ENCODE measurements at places on chromosomes 6 and 20.

GRCh38 chr6:157198425-157199279 lies 124.7 kb downstream of the TMEM242 start:
- no peak for DNase-seq

GRCh38 chr20:40880729-40881109 lies 147.9 kb upstream of the TOP1 start:
- no peak for DNase-seq

DNA sequence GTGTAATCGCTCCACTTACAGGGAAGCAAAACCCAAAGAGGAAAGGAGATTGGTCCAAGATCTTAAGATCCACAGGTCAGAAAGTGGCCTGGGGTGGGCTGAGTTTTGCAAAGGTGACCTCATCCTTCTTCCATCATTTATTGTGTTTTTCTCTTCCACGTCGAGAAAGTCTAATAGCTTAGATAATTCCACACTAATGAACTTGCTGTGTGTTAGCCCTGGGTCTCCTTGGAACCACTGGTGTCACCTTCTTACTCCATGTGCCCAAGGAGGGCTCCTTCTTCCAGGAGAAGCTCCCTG lies 1.7 kb downstream of the SLC13A3 start:
- no peak for DNase-seq

GRCh38 chr20:50277064-50277415 lies 86.4 kb downstream of the CEBPB start:
- DNase-seq: no peak

- DNase-seq: no peak
Measured at GRCh38 chr20:35293303-35294292, 1.4 kb upstream of the FAM83C start.

GRCh38 chr20:12458241-12458640 lies 540.5 kb downstream of the BTBD3 start:
- no peak for DNase-seq

GRCh38 chr20:47551222-47551621 lies 49.5 kb downstream of the NCOA3 start:
- no peak for DNase-seq

DNA sequence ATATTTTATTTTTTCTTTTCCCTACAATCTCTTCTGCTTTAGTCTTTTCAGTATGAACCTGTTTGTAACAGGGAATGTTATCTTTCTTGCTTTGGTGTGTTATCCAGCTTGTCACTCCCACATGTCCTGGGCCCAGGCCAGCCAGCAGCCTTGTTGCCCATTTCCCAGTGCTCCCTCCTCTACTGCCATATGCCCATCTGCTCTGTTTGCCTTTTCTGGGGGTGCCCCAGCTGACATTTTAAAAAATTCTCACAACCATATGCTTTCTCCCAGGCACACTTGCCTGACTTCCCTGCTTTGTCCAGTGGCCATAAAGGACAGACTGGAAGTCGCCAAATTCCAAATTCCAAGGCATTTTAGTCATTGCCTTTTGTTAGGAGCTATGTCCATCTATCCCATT lies 23.6 kb upstream of the LMBRD1 start:
- no peak for DNase-seq

- DNase-seq: no peak
Measured at GRCh38 chr20:63612276-63612931, 14.5 kb downstream of the GMEB2 start.

- DNase-seq: no peak
Measured at GRCh38 chr20:53226826-53227225, 254.7 kb downstream of the TSHZ2 start.

DNA sequence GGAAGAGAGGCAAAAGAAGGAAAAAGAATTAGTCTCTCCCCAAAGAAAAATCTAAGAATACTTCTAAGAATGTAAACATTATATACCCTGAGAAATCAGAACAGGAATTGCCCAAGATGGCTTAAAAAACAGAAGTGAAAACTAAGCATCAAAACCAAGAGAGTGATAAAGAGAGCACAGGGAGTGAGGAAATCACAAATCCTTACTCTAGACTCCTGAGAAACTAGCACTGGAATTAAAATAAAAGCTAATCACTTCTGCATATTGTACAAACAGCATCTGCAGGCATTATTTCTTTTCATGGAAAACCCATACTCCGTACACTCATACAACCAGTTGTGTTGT lies 285.7 kb downstream of the BTBD9 start:
- no peak for DNase-seq

GRCh38 chr6:15274692-15275387 lies 29.0 kb downstream of the JARID2 start:
- no peak for DNase-seq

DNA sequence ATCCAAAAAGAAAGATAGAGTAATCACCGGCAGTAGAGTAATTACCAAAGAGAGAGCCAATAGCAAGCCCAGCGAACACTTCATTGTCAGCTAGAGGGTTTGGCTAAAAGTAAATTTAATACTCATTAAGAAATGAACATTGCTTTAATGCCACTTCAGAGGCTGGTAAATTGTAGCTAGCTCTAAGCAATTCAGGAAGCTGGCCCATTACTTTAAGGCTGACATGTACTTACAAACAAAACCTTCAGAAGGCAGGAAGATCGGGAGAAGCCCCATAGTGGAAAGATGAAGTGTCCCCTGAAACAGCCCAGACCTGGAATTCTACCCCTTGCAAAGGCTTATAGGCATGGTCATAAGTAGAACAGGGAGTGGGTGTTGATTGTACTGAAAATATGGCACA lies 396.6 kb upstream of the ID4 start:
- no peak for DNase-seq

DNA sequence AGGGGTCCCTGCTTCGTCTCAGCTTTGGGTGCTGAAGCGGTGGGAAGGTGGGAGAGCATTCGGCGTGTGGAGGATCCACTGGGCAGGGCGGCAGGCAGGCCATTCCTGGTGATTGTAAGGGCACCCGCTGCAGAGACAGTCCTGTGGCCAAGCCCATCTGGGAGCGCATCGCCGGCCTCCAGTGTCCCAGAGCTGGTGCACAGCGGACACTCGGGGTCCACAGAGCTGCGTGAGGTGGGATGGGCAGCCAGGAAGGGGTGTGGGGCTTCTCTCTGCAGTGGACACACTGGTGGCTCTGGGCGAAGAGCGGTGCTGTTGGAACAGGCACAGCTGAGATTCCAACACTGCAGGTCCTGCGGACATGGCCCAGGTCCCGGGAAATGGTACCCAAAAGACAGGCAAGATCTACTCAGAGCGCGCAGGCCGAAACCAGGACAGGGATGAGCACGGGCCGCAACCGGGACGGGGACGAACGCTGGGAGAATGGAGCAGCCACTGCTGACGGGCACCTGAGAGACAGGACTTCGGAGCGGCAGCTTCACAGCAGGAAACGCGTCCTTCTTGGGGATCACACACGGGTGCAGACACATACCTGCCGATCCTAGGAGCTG lies 188.2 kb downstream of the ERMARD start:
- DNase-seq: no peak

DNA sequence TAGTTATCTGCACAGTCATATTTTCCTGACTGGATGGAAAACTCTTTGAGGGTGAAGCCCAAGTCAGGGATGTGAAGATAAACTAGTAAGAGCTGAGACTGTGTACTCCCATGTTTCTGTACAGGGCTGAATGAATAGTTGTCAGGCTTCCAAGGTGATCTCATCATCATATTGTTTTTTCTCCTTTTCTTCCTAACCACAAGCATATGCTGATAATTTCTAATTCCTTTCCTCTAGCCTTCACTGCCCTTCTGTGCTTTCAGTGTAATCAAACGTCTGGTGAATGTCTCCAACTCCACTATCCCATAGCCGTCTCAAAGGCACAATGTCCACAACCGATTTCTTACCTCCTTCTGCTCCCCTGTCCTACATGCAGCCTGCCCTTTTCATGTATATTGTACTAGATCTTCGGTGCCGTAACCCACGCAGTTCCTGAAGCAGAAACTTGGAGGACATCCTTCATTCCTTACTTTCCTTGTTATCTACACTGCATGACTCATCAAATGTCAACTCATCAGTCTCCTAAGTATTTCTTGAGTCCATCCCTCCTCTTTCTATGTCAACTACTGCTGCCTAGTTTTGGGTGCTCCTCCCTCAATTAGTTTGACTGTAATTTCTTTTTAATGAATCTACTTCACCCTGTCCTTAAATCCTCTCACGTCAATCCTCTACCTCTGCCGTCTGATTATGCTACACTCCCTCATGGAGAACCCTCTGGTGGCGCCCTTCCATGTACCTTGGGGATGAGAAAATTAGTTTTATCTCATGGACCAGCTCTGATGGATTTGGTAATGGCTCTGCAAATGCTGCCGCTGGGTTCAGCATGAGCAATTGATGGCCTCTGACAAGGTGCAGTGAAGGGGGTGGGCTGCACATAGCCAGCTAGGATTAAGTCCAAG lies 21.9 kb downstream of the NCOA7 start:
- no peak for DNase-seq

DNA sequence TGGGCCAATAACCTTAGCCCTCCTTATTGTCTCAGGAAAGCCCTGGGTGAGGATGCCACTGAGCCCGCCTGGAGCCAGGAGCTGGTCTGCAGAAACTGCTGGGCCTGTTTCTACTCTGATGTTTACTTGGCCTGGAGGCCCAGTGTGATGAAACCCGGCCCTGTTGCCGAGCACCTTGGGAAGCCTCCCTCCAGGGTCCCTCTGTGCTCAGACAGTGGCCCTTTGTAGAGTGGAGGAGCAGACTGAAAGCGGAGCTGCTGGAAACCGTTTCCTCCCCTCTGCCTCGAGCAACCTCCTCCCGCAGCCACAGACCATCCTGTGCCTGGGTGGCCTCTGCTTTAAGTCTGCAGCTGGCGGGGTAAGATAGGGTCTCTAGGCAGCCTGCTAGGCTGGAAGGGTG lies 84.1 kb upstream of the EPB41L1 start:
- peak; percentile 38 for DNase-seq

GRCh38 chr6:168131464-168132415 lies 52.7 kb upstream of the FRMD1 start:
- DNase-seq: no peak

- no peak for DNase-seq
Measured at GRCh38 chr6:67431076-67431475, 1204.0 kb upstream of the ADGRB3 start.

DNA sequence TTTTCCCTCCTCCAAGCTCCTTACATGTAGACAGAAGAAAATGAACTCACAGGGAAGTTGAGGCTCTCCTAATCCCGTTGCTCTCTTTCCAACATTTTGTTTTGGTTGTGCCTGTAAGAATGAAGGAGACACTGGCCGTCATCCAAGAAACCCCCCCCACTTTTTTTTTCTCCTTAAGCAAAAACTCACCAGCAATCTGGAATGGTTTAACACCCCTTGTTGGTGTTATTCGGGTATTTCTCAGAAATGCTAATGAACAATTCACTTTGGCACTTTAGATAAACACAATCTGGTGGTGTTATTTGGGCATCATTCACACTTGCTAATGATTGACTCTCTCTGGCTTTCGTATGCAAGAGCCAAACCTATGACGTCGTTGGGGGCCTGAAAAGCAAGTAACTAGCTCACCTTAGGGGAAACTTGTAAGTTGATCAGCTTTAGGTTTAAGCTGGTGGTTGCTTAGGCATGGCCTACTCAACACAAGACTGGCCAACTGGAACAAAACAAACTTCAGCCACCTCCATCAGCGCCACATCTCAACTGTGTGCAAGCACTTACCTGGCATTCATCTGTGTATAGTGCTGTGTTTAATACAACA lies 24.3 kb upstream of the OLIG3 start:
- DNase-seq: no peak

- DNase-seq: no peak
Measured at GRCh38 chr6:45538641-45539547, 161.2 kb upstream of the SUPT3H start.

GRCh38 chr6:19362396-19362795 lies 474.8 kb upstream of the ID4 start:
- no peak for DNase-seq

DNA sequence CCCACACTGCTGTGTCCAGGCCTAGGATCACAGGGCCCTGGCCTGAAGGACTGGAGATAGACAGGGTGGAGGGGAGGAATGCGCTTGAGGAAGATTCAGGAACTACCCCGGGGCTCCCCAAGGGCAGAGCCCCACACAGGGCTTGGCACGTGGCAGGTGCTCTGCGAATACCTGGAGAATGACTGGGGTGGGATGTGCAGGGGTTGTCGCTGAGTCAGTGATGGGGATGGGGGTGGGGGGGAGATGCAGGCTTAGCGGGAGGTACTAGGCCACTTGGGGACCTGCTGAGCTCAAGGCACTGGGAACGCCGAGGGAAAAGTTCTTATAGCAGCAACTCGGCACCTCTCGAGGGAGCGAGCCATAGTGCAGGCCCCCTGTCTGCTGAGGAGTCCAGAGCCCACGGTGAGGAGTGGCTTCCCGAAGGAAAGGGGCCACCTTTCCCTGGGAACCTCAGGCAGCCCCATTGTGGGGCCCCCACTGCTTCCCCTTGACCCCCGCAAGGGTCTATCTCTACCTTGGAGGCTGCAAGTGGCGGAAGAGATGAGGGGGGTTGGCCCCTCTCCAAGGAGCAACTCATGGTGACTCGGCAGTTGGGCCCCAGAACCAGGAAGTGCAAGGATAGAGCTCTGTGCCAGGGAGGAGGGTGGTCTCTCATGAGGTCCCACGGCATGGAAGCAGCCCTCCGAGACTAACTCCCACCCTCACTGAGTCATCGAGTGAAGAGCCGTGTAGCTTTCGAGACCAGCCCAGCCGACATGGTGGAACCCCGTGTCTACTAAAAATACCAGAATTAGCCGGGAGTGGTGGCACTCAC lies 33.1 kb downstream of the SRC start:
- DNase-seq: no peak

- no peak for DNase-seq
Measured at GRCh38 chr6:51045548-51045947, 226.9 kb downstream of the TFAP2B start.

GRCh38 chr6:56399250-56399671 lies 151.9 kb upstream of the COL21A1 start:
- no peak for DNase-seq

GRCh38 chr20:24787621-24788020 lies 161.4 kb upstream of the CST7 start:
- no peak for DNase-seq

DNA sequence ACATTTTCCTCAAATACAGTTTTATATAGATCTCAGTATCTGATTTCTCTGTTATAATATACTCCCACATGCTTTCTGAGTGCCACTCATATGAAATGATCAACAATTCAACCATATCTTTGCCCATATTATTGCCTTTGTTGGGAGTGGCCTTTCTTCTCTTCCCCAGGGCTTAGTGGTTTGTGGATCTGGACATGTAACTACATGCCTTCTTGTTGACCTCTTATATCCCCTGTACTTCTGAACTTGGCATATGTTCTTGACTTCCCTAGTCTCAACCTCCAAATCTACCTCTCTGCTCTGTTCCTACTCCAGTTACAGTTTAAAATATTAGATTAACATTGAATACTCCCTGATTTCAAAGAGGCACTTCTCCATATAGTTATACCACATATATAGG lies 34.3 kb upstream of the PRIM2 start:
- DNase-seq: no peak

- no peak for DNase-seq
Measured at GRCh38 chr6:115796829-115797228, 263.9 kb downstream of the FRK start.

GRCh38 chr6:143561105-143561704 lies 49.7 kb upstream of the FUCA2 start:
- DNase-seq: no peak
